GM12891 (cell line): ENCODE measurements at places on chromosomes 12 and 14.
A peak's percentile ranks its signal among the peaks of the same experiment; 100 is the strongest.

DNA sequence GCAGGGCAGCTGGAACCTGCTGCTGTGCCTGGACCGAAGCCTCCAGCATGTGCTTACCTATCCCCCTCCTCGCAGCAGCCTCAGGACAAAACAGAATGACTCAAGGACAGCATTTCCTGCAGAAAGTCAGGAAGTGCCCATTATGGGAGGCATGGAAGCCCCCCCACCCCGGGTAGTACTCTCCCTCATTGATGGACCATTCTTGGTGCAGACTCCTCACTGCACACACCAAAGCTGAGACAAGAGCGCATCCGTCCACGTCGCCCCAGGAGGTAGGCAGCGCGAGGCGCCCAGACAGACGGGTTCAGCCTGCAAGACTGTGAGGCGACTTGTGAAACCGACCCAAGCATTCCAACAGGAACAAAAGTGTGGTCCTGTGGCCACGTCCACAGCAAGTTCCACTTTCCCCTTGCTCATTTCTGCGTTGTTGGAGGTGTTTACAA, 243.9 kb upstream of the ATXN7L3B start:
- DNase-seq, result no peak

DNA sequence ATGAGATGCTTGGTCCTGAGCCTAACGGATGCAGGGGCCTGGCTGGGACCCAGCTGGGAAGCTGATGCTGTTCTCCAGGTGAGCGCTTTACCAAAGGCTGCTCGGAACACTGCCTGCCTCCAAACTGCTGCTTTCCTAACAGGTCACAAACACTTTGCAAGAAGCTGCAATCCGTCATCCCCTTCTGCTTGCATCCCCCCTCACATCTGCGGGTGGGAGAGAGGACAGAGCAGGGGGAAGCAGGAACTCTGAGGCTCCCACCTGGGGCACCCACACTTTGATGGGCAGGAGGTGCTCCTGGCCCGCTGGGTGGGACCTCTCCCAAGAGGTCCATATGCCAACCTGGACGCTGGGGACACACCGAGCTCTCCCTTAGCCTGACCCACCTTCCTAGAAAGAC, 24.9 kb upstream of the PPP2R5C start:
- DNase-seq, result no peak

DNA sequence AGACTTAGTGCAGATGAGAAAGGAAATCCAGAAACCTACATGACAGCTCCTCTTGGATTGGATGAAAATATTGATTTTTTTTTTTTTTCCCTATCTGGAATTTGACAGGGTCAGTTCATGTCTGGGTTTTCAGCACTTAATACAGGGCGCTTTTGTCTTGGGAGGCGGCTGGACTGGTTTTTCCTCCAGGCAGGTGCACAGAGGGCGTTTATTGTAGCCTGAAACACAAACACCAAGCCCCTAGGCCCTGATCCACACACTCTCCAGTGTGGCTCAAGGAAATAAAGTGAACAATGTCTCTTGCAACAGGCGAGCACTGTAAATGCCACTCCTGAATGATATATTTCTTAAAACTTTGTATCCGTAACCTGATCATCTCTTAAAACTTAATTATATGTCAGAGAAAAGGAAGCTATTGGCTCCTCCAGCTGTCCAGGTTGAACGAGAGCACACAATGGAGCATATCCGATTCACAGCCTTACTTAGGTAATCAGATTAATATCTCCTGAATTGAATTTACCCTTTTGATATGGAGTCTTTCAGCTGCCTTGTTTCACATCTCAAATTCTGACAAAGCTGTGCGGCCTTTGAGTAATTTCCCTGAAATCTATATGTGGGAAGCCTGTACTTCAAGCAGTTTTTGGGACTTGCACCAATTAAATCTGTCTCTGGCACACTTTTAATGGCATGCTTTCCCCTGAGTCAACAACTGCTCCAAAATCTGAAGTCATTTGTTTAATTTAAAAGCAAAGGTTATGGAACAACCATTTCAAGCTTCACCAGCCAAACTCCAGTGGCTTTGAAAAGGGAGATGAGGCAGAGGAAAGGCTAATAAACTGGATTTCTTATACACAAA, 485.7 kb downstream of the ZFP36L1 start:
- DNase-seq, result no peak

GRCh38 chr14:98840091-98840490, 431.9 kb downstream of the BCL11B start:
- DNase-seq, result no peak

- DNase-seq, result peak; percentile 74
Measured at GRCh38 chr12:52243856-52244614, 11.0 kb downstream of the KRT7 start.

DNA sequence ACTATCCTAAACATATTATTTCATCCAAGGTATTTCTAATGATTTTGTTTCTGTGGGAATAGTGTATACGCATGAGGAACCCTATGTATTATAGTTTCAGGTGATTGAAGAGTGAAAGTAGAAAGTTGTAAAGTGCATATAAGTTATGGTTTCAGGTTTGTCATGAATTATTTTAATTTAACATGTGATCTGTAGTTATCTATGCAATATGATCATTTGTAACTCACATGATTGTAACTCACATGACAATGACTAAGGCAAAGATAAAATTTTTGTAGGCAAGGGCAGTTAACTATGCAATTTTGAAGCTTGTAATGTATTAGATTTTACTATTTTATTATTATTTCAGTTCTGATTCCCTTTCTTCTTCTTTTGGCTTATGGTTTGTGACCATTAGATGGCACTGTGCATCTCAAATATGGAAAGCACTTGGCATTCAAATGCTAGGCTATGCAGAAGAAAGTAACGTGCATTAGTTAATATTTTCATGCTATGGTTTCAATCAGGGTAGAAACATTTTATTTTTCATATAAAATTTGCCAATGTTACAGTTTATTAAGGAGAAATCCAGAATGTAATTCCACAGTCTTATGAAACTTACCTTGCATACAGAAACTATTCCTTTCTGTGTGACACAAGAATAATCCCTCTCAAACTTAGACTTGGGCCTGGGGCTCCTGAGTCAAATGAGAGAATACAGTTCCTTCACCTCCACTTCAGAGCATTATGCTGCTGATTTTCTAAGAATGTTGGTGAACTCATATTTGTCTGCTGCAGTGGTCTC, 15.8 kb upstream of the TMEM30B start:
- DNase-seq, result no peak
